ENCODE measurements at places on chromosomes 6 and 20.

GRCh38 chr6:32794510-32794909, 22.3 kb downstream of the HLA-DOB start:
- DNase-seq, result no peak

GRCh38 chr20:3661060-3661813, 2.0 kb downstream of the GFRA4 start:
- DNase-seq, result no peak

- DNase-seq, result no peak
Observed at GRCh38 chr20:15564981-15565380, 1008.3 kb downstream of the KIF16B start.

GRCh38 chr6:41523915-41524633, 22.1 kb upstream of the FOXP4 start:
- no peak for DNase-seq

- no peak for DNase-seq
Observed at GRCh38 chr6:169998457-169998856, 247.0 kb downstream of the ERMARD start.

GRCh38 chr6:38039502-38039901, 220.0 kb downstream of the ZFAND3 start:
- no peak for DNase-seq

GRCh38 chr6:85669735-85670194, 27.1 kb upstream of the SYNCRIP start:
- no peak for DNase-seq

- no peak for DNase-seq
Observed at GRCh38 chr6:24145690-24146131, 19.7 kb downstream of the NRSN1 start.

DNA sequence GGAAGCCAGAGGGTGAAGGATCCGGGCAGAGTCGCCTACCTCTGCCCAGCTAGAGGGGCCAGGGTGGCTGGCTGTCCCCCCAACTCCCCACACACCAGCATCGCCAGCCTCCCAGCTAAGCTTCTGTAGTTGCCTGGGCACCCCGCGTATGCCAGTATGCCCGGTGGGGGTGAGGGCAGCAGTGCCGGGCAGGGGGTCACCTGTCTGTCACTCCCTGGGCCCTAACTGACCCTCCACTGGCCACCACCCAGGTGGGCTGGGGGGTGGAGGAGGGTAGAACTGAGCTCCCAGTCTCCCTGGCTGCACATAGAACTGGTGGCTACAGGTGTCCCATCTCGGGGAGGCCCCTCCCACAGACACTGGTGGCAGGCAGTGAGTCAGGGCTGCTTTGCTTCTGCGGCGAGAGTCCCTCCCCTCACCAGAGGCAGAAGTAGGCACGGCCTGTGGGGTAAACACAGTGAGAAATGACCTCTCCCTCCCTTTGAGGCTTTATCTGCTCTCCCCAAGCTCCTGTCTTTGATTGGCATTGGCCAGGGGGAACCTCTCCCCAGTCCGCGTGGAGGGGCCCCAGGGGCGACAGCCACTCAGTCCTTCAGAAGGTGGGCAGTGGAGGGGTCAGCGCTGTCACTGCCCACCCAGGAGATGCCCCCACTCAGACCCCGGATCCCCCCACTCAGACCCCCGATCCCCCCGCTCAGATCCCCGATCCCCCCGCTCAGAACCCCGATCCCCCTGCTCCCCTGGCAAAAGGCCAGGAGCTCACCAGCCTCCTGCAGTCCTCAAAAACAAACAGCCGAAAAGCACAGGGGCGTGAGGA, 2.5 kb downstream of the NTSR1 start:
- no peak for DNase-seq

GRCh38 chr6:66321017-66321416, 614.0 kb upstream of the EYS start:
- no peak for DNase-seq

DNA sequence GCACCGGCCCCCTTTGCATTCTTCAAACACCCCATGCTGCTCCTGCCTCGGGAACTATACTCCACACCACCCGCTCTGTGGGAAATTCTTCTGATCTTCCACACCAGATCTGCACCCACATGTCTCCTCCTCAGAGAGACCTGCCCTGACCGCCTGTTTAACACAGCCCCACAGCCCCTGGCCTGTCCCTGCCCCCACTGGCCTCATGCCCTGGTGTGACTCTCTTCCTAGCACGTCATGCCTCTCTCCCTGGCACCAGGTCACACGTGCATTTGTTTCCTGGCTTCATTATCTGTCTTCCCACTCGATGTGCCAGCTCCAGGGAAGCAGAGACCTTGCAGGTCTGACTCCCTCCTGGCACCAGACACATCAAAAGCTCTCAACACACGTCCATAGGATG, 79.6 kb downstream of the ANKRD60 start:
- DNase-seq, result no peak

GRCh38 chr6:57221936-57222742, at the start of gene RAB23:
RAB23 (minus strand) TSS chr6:57222307; CDS start chr6:57210380, 11,927 bp downstream.
- peak; percentile 83 for DNase-seq

DNA sequence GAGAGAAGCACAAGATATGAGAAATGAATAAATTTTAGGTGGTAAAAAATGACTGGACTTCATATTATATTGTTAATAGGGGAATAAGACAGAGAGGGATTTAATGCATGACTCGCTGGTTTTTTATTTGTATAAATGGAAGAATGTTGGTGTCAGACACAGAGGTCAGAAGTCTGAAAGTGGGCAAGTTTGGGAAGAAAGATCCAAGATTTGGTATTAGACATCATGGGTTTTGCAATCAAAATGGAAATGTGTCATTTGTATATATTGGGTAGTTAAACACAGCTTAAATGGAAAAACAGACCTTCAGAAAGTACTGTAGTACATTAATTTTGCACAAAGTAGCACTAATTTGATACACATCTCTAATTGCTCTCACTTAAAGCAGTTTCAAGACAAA, 96.2 kb downstream of the EYA4 start:
- no peak for DNase-seq

- DNase-seq, result peak; percentile 46
Observed at GRCh38 chr6:89530982-89531381, 98.0 kb downstream of the ANKRD6 start.

DNA sequence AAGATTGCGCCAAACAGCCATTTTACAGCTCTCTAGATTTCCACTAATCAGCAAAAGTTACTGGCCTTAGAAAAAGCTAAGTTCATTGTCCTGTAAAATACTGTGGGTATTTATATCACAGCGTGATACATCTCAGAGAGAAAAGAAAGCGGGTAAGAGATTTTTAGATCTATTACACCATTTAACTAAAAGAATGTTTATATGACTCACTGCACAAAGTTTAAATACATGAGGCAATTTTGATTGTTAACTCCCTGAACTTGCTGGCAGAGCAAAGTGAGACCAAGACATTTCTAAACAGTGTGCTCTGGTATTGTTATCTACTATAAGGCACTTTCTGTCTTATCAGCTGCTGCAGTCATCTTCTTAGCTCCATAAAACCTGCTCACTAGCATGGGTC, 314.3 kb downstream of the EPHA7 start:
- DNase-seq, result no peak

DNA sequence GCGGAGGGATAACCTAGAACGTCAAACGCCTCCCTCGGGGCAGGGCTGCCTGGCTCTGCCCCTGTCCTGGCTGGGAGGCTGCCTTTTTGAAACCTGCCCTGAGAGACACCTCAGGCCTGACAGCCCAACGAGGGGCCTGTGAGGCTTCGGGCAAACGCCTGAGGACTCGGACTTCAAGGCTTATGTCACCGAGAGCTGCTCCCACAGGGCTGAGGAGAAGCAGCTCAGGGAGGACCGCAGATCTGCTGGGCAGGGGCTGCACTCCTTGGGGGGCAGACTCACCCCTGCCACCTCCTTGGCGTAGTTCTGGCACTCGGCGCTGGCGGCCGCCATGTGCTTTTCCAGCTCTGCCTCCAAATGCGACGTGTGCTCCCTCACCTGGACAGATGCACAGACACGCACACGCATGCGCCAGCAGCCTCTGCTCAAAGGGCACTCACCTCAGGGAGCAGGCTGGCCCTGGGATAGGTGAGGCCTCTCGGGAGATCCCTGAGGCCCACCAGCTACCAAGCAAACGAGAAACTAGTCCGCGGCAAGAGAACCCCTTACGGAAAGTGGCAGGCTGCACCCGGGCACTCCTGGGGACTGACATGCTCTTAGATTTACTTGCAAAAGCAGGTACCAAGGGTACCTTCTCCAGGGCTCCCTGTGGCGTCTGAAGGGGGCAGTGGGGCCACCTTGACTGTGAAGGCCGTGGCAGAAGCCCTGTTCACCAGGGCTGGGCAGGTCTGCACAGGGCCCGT, 49.6 kb downstream of the DSTN start:
- DNase-seq, result no peak

- DNase-seq, result no peak
Observed at GRCh38 chr20:19110881-19111460, 101.5 kb upstream of the SLC24A3 start.

GRCh38 chr20:34181484-34181883, 59.7 kb upstream of the ASIP start:
- DNase-seq, result no peak

- DNase-seq, result no peak
Observed at GRCh38 chr6:64040113-64040512, 404.5 kb downstream of the PHF3 start.

GRCh38 chr6:149830731-149831307, 33.3 kb downstream of the LRP11 start:
- no peak for DNase-seq

- DNase-seq, result no peak
Observed at GRCh38 chr6:144379356-144379755, 94.2 kb downstream of the UTRN start.

DNA sequence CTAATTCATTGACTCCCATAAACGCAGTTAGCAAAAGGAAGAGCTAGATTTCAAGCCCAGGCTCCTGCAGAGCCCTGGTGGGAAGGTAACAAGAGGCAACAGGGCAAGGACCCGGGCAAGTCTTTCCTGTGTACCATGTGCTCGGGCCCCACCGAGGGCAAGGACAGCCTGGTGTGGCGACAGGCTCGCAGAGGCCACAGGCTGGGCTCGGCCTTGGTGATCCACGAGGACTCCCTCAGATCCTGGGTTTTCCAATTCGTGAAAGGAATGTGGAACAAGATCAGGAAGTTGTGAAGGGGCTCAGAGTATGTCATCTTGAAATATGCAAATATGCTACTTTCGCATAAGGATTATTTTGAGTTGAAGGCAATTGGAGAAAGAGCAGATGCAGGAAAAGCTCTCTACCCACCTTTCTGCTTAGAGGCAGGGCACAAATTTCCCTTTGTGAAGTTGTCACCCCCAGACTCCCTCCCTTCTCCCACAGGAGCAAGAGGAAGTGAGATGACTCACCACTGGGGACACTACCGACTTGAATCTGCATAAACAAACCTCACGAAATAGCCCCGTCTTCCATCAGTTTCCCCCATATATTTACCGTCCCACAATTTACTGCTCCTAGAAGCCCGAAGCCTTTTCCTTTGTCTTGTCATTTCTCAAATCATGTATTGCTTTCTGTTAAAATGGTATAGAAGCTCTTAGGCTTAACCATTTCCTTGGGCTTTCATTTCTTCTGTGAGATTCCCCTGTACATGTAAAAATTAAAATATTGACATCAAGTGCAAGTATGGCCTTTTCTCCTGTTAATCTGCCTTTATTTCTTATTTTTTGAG, 79.0 kb downstream of the PSMG4 start:
- DNase-seq, result no peak

DNA sequence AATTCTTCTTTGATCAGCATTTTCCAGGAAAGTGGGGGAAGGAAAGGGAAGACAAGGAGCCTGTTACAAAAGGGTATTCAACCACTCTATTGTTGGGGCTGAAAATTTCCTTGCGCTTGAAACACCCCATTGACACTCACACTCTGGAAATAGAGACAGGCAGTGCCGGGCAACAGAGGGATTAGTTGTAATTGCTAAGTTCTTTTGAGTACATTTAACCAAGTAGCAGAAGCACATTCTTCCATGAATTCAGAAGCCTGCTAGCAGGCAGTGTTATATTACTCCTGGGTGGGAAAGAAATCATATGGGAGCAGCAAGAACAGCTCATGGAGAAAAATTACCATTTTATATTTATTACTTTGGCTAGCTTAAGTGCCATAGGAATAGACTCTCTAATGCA, 745.5 kb downstream of the C6orf118 start:
- no peak for DNase-seq

DNA sequence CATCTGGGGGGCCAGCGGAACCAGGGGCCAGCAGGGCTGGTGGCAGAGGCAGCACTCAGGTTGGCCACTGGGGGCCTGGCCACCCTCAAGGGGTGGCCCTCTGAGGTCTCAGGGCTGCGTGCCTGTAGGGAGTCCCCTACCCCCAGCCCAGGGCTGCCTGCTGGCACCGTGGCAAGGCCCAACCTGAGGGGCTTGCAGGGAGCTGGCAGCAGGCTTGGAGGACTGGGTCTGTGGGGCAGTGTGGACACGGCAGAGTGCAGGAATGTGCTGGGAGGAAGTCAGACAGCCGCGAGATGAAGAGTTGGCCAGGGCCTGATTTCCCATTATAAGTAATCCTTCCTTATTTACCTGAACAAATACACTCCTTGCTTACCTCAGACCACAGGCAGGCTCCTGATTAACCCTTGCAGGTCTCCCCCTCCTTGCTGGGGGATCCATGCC, at the start of gene SPDEF:
Gene SPDEF, minus strand, starts transcription at position 299 of the 441 bp plus-strand sequence. CDS start 11,874 bp downstream, outside the sequence.
- DNase-seq, result no peak

DNA sequence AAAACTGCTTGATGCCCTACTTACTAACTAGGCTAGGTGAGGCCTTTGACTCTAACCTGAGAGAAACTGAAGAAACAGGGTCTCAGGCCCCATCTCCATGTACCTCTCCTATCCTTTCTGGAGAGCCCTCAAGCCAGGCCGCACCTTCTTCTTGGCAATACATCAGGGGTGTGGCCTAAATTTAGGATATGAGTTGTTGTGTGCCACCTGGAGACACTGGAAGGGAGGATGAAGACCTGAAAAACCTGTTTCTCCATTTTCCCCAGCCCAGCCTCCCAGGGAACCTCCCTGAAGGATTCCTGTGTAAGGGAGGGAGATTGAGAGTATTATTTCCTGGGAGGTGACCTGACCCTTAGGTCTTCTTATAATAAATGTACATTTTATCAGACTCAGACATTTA, 3.1 kb downstream of the LY6G6D start:
- DNase-seq, result no peak

- DNase-seq, result no peak
Observed at GRCh38 chr6:34146801-34147592, 1.1 kb upstream of the GRM4 start.

DNA sequence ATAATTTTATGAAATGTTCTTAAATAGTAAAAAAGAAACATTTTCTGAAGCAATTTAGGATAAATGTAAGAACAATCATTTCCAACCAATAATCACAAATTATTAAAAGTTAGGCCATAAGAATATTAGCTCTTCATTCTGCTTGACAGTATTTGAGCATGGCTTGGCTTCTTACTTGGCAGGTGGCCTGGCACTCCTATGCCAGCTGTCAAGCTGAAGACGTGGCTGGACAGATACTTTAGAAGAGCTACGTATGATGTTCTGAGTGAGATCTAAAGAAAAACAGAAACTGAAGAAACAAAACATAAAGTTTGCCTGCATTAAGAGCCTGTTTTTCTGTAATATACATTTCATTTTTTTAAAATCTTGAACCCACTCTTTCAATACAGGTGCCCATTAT, 438.9 kb downstream of the GRIK2 start:
- peak; percentile 44 for DNase-seq

- DNase-seq, result peak; percentile 91
Observed at GRCh38 chr20:34825530-34826362, at the start of gene NCOA6. NCOA6 (minus strand) TSS chr20:34825651; CDS start chr20:34782355, 43,296 bp downstream.

GRCh38 chr6:158038291-158039177, 56.9 kb downstream of the SYNJ2 start:
- peak; percentile 10 for DNase-seq
